AG04450 (cell line): ENCODE measurements at places on chromosomes 4 and X.

DNA sequence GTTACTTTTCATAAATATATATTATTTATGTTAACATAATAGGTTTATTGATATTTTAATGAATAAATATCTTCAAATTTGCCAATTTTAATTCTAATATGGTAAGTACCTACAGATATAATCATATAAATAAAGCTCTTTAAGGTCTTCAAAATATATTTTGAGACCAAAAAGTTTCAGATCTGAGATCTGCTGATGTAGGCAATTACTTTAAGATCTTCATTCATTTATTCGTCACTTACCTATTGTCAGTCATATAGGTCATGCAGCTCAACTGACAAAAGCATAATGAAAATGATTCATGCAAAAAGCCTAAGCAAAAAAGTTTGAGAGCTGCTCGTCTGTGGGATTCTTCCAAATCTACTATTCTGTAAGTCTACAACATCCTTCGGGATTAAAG lies 64.8 kb downstream of the AFAP1 start:
- no peak for DNase-seq

DNA sequence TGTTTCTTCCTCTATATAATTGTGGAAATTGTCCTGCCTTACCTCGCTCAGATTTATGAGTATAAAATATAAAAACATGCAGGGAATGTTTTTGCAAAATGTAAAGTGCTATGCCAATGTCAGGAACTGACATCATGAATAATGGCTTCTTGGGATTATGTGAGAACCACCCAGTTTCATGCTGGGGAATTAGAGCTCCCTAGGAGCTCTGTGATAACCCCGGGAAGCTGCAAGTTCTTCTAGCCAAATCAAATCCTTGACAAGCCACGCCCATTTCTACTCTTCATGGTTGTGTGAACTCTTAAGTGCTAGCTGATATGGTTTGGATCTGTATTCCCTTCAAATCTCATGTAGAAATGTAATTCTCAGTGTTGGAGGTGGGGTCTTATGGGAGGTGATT lies 85.9 kb upstream of the PAK3 start:
- DNase-seq: no peak

GRCh38 chr4:127149086-127149485 lies 483.7 kb upstream of the INTU start:
- no peak for DNase-seq

DNA sequence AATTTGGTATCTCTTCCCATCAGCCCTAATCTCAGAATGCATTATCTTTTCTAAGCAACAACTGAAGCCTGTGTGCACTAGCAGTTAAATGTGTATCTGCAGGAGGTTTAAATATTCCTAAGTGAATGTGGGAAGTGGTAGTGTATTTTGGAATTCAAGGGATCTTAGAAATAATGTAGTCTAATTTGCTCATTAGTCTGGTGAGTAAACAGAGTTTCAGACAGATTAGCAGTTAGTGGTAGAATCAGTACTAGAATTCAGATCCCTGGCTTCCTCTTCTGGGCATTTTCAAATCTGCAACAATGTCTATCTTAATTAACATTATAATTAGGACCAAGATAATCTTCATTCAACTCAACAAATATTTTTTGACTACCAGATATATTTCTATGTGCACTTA lies 11.7 kb upstream of the CXCL2 start:
- no peak for DNase-seq

- DNase-seq: no peak
Observed at GRCh38 chrX:17580539-17581152, 156.6 kb upstream of the SCML1 start.

- no peak for DNase-seq
Observed at GRCh38 chrX:100721328-100721727, 10.6 kb downstream of the SYTL4 start.

DNA sequence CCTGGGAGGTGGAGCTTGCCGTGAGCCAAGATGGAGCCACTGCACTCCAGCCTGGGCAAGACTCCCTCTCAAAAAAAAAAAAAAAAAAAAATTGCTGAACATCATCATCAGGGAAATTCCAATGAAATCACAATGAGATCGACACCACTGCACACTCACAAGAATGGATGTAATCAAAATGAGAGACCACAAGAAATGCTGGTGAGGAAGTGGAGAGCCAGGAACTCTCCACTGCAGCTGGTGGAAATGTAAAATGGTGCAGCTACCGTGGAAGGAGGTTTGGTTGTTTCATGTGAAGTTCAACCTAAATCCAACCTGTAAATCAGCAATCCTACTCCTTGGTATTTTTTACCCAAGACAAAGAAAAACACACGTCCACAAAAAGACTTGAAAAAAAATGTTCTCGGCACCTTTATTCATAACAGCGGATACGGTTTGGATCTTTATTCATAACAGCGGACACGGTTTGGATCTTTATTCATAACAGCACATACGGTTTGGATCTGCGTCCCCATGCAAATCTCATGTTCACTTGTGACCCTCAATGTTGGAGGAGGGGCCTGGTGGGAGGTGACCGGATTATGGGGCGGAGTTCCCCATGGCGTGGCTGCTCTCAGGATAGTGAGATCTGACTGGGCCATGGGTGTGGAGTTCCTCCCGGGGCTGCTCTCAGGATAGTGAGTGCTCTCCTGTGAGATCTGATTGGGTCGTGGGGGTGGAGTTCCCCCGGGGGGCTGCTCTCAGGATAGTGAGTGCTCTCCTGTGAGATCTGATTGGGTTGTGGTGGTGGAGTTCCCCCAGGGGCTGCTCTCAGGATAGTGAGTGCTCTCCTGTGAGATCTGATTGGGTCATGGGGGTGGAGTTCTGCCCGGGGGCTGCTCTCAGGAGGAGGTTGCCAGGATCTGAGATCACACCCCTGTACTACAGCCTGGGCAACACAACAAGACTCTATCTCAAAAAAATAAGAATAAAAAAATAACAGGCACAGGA lies 7.7 kb downstream of the GAK start:
- no peak for DNase-seq

DNA sequence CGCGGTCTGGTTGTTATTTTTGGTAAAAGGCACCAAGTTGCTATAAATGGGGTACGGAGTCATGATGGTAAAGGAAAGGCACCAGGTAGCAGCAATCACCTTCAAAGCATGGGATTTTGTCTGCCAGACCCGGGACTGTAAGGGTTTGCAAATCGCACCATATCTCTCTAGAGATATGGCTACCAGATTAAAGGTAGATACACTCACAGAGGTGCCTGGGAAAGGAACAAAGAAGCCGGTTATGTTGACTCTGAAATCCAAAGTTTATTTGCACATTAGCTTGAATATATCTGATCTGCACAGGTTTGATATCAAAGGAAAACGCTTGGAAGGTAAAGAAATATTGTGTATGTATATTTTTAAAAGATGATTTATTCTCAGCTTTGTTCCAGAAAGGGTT lies 4.6 kb downstream of the CCKAR start:
- DNase-seq: no peak

DNA sequence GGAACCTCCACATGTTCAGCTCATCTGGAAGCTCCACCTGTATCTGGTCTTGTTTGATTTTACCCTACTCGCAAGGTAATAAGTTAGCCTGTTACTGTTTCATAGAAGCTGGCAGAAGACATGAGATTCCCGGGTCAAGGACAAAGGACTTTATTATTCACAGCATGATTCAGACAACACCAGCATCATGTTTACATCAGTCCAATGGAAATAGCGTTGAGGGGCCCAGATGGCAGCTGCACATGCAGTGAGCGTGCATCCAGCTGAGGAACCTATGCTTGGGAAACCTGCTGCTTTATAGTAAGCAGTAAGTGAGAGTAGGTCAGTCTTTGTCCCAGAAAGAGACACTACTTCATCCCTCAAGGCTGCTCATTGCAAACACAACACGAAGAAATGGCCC lies 19.8 kb downstream of the TSPAN5 start:
- no peak for DNase-seq

DNA sequence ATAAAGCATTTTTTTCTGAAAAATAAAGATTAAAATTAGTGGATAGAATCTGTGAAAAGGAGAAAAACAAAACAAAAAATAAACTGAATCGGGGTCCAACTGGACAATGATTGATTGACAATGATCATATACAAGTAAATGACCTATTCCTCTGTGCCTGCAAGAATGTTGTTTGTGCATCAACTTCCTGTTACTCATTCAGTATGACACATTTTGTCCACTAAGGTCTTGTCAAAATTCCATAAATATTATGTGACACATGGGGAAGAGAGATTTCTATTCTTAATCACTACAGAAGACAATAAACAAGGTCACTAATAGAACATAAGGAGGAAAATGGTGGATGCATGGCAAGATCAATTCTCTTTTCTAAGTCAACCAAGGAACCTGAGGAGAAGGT lies 54.9 kb downstream of the F8 start:
- DNase-seq: no peak

DNA sequence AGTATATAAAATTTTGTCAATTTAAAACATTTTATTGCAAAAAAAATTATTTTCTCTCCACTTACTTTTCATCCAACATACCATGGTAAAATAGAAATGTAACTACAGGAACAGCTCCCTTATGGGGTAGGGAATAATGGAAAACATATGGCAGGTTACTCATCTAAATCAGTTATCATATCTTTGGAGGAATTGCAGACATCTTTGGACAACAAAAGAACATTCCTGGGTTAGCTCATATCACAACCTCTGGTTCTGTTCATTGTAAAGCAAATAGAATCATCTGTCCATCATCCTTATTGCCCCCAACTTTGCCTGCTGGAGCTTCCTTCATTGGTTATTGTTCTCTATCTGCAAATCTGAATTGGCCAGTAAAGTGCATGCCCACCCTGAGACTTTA lies 387.5 kb upstream of the GRID2 start:
- no peak for DNase-seq

GRCh38 chrX:17098516-17099247 lies 152.2 kb downstream of the REPS2 start:
- no peak for DNase-seq

DNA sequence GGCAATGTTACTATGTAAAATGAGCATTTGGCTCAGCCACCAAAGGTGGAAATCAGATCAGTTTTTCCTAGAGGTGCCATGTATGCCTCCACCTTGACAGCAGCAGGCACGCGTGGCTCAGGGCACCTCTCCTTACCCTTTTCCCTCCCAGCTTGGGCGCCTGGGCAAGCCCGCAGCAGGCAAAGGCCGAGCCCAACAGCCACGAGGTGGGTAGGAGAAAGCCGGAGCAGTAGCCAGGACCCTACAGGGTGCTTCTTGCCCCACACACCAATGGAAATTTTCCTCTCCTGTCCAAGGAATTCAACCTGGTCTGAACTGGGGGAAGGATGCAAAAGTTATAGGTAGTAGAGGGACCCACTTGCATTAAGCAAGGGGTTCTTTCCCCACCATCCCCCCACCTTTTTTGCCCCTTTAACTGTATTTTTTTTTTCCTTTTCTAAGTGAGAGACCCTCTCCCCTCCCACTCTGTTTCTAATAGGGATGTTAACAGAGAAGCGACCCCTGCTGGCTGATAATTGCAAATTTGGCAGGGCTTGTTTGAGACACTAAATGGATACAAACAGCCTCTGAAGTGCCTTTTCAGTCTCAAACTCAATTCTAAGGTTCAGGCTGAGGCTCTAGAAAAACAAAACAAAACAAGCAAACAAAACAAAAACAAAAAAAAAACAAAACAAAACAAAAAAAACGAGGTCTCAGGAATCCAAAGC lies 895.1 kb downstream of the PCDH18 start:
- no peak for DNase-seq
